ENCODE measurements at places on chromosomes 3 and 15.

GRCh38 chr3:115281697-115282675, 134.9 kb upstream of the ZBTB20 start:
- no peak for DNase-seq

- DNase-seq = no peak
These were observed 11.5 kb downstream of the GXYLT2 start for GRCh38 chr3:72899349-72899765.

DNA sequence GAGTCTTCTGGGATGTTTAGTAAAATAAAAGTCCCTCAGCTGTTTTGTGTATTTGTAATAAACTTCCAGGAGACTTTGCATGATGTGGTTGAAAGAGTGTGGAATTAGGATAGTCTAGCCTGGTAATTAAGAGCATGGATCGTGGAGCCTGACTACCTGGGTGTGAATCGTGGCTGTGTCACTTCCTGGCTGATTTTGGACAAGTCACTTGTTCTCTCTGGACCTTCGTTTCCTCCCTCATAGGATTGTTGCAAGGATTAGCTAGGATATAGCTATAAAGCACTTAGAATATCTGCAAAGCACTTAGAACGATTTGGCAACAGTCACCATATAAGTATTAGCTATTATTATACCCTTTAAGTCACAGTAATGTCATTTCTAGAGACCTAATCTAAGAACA, 40.2 kb downstream of the SLMAP start:
- no peak for DNase-seq

DNA sequence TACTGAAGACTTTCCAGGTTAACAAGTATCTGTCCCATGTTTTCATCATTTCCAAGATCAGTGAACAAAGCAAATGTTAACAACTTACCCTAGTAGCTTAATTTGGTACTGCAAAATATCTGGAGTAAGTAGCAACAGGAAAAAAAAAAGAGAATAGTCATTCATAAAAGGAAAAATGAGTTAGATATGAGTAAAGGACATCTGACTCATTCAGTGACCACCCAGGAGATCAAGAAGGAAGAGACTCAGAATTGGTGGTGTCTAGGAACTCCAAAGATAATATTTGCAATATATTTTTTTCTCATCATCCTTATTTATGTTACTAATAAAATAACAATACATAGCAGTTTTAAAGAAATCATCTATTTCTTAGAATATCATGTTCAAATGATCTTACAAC, 253.8 kb upstream of the COL8A1 start:
- no peak for DNase-seq

DNA sequence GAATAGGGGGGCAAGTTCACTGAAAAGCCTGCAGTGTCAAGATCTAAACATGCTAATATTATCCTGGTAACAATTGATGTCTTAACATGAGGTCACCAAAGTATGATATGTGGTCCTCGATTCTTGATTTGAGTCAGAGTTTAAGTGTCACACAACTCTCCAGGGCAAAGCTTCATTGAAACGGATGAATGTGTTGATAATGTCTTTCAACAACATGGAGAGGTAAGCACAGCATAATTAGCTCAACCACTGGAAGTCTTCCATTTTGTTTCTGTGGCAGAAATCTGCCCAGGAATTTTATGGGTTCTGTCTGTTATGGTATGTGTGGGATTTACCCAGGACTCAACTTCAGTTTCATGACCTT, 591.5 kb downstream of the ZNF385D start:
- DNase-seq = no peak

DNA sequence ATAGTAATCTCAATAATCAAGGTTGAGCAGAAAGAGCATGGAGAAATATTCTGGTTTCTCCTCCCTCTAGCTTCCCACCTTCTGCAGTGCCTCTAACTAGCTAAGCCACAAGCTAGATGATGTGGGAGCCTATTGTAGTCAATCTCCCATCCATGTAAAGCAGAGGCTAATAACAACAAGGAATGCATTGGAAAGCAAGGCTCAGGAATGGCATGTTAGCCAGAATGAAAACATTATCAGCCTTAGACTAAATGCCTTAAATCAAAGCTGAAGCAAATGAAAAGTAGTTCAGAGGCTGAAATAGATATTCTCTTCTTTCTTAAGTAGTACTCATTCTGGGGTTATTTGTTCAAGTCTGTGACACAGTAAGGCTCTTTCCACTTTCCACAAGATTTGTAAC, 350.3 kb upstream of the DPPA4 start:
- no peak for DNase-seq

GRCh38 chr15:68618394-68618793, 39.6 kb downstream of the CORO2B start:
- DNase-seq = no peak

DNA sequence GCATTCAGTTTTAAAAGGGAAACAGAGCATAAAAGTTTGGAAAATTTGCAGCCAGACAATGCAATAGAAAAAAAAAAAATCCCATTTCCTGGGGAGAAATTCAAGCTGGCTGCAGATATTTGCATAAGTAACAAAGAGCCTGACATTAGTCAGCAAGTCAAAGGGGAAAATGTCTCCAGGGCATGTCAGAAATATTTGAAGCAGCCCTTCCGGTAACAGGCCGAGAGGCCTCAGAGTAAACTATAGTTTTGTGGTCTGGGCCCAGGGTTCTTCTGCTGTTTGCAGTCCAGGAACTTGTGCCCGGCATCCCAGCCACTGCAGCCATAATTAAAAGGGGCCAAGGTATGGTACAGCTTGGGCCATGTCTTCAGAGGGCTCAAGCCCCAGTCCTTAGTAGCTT, 411.6 kb upstream of the BCHE start:
- DNase-seq = no peak

DNA sequence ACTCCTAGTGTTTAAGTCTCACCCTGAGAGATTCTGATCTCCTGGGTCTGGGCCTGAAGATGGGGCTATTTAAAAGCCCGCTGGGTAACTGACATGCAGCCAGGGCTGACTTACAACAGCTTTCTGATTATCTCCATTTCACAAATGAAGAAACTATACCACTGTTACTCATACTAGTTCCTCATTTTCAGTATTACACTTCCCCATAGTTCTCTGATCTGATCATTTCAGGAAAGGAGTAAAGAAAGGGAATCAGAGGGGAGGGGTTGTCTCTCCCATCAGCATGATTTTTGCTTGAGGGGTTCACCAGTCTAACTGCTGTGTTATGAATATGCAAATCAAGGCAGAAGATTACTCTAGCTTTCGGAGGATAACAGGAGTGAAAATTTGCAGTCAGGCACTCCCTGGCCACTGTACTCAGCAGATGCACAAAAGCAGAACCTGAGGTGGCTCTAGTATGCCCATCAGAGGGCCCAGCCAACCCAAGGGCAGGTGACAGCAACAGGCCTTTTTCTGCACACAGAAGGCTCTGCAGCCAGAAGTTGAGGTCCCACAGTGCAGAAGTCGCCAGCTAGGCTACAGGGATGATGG, 59.4 kb downstream of the DAPK2 start:
- DNase-seq = no peak

GRCh38 chr3:177822681-177823096, 625.4 kb upstream of the TBL1XR1 start:
- DNase-seq = no peak

DNA sequence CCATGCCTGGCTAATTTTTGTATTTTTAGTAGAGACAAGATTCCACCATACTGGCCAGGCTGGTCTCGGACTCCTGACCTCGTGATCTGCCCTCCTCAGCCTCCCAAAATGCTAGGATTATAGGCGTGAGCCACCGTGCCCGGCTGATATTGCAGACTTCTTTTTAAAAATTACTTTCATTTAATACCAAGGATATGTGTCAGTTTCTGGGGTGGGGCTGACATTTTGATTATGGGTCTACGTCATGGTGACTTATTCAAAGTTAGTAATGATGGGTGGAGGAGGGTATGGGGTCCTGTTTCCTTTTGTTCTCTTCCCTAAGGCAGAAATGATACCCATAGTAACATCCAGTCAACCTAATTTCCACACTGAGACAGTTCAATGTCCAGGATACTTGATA, 34.7 kb downstream of the GBE1 start:
- no peak for DNase-seq

DNA sequence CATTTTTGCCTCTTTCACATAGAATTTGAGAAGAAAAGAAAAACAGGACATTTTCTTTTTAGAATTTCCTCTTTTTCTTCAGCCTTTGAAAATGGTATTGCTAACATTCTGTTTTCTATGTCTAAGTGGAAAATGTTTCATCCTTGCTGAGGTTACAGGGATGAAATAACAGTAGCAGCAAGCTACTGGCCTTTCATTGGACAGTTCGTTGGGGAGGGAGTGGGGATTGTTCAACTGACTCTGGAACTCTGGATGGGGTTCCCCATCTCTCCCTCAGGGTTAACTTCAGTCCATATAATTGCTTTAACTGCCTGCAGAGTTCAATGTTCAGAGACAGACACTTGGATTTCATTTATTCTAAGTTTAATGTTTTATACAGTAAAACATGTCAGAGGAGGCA, 346.0 kb downstream of the NLGN1 start:
- no peak for DNase-seq

GRCh38 chr3:97830638-97831037, 8.8 kb downstream of the CRYBG3 start:
- DNase-seq = no peak

GRCh38 chr3:119257654-119258410, 17.2 kb upstream of the B4GALT4 start:
- no peak for DNase-seq

GRCh38 chr15:96767703-96768434, 437.4 kb downstream of the NR2F2 start:
- no peak for DNase-seq

DNA sequence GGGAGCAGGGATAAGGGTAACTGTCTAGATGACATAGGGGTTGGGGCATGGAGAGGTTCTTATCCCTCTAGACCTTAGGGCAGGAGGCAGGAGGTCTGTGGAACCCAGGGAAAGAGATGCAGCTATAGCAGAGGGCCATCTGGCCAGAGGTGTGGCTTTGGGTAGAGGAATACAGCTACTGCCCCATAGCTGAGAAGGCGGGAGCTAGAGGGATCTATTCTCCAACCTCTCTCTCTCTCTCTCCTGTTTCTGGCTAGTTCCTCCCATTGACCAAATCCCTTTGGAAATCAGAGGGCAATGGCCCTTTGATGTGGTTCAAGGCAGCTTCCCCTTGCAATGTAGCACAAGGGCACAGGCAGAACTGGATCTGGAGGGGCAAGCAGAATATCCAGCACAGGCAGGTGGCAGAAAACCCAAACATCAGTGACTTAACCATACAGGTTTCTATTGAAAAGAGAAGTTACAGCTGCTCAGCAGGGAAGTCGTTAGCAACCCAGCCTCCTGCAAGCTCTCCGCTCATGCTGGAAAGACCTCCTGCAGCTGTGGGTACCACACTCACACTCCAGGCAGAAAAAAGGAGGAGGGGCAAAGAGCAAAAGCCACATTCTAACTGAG, 22.3 kb upstream of the LMOD3 start:
- peak; percentile 18 for DNase-seq

- no peak for DNase-seq
These were observed 39.2 kb downstream of the HMCES start for GRCh38 chr3:129317848-129318247.

- no peak for DNase-seq
These were observed 131.8 kb upstream of the SLC7A14 start for GRCh38 chr3:170717410-170718402.

DNA sequence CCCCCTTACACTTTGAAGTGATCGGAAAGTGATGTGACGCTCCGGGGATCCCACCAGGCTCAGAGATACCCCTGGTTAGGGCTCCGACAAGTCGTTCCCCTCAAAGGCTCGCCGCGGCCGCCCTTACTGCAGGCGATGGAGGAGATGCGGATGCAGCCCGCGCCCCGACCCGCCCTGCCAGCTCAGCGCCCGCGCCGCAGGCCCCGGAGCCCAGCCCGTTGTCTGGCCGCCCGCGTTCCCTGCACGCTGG, 228 bp downstream of the GLT8D1 start:
- DNase-seq = no peak
